Esophagus mucosa (tissue), 1 donor: ENCODE measurements at places on chromosomes 7 and 10. TPM values are rescaled to one million over a fixed set of nuclear protein-coding genes. Genes with fewer than 3 reads are reported as not detected.
A peak's percentile ranks its signal among the peaks of the same experiment; 100 is the strongest.

DNA sequence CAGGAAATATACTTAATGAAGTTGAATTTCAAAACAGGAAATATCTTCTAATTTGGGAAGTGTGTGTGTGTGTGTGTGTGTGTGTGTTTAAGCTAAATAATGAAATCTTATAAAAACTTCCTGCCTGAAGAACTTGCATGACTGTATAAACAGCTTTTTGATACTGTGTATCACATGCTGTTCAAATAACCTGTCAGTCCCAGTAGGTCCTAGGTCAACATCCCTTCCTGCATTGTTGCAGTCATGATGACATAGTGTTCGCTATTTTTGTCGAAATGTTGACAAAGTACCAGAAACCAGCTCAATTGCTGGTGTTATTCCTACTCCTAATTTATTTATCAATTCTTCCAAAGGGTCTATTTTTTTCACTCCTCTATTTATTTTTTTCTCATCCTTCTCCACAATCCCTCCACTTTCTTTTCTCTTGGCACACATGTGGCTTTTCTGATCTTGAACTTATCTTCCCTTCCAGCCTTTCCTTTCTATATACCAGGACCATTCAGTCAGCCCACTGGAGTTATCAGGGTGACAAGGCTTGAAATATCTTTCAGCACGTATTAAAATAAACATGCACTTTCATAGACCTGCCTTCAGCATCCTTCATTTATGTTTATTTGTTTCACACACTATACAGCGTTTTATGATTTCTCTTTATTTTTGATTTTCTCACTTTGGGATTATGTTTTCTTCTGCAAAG is 115.8 kb downstream of the PLXDC2 start:
- peak; percentile 75 for ATAC-seq

ADARB2 gene
- total RNA-seq: 0.20 TPM

DNA sequence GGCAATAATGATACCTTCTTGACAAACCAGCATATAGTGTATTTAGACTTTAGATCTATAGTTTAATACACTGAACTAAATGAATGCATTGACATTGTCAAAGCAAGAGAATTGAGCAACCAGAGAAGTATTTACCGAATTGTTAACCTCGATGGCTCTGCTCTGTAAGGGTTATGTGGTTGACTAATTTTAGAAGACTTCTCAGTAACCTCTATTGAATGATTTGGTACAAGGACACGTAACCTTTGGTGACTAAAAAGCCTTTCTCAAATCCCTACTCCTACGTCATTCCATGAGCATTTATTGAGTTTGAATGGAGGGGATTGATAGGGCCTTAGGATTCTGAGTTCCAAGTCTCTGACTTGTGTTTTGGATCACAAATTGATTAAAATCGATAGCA is 67.6 kb downstream of the MDFIC start:
- no peak for ATAC-seq

GRCh38 chr7:94410413-94411187 is 15.9 kb downstream of the COL1A2 start:
- ATAC-seq: no peak

DNA sequence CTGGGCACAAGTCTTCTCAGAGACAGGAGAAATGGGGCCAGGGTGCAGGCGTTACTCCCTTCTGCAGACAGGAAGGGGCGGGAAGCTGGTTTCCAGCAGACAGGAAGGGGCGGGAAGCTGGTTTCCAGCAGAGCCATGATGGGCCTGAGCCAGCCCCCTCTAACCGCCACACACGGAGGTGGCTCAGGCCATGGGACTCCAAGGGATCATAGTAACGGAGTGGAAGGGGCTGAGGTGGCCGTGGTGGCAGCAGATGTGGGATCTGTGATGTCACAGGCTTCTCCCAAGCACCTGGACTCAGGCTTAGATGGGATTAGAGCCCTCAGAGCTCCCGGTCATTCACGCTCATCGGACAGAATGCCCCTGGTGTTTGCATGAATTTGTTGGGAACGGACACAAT is 177.8 kb downstream of the USP6NL start:
- ATAC-seq: no peak

DNA sequence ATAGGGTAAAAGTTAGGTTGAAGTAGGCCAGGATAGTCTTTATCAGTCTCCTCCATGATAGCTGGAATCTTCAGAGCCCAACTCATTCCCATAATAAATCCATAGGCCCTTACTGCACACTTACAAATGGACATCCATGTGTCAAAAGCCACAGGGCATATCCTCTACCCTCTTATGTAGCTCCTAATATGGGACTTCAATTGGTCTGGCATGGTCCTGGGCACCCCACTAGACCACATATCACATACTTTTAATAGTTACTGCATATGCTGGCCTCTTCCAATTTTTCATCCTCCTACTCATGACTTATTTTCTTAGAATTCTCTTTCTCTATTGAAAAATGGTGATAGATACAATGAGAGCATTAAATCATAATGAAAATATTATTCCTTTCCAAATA is 169.3 kb downstream of the MAGI2 start:
- ATAC-seq: no peak

ANLN gene
- 43.2 TPM for total RNA-seq

- no peak for ATAC-seq
These were observed 110.6 kb downstream of the RAB11FIP2 start for GRCh38 chr10:117936141-117936540.

GRCh38 chr7:3064067-3064466 is 20.4 kb upstream of the CARD11 start:
- no peak for ATAC-seq

TPST1 gene
- total RNA-seq: 7.5 TPM

DNA sequence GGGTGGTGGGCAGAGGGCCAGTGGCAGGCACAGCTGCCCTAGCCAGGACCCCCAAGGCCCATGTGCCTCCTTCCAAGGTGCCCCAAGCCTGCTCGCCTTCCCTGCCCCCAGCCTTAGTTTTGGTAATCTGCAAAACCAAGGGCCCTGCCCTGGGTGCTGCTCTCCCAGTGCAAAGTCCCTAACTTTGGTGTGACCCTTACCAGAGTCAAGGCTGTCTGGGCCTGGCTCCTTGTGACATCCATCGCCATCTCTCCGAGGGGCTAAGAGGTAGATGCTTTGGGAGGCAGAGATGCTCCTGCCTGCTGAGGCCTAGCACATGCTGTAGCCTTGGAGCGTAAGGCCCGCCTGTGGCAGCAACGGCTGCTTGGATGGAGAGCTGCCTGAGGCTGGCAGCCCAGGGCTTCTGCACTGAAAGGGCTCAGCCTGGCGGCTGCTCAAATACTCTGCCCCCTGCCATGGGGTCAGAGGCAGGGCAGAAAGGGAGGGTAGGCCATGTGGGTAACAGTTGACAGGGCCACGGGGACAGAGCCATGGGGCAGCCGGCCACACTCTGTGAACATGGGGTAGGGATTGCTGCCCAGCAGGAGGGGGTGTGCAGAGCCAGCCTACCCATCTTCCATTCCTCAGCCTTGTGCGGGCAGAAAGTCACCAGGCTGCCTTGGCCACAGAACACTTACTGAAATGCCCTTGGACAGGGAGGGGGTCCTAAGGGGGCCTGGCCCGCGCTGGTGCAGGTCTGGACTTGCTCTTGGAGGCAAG is 17.9 kb upstream of the MYL7 start:
- ATAC-seq: no peak

DNA sequence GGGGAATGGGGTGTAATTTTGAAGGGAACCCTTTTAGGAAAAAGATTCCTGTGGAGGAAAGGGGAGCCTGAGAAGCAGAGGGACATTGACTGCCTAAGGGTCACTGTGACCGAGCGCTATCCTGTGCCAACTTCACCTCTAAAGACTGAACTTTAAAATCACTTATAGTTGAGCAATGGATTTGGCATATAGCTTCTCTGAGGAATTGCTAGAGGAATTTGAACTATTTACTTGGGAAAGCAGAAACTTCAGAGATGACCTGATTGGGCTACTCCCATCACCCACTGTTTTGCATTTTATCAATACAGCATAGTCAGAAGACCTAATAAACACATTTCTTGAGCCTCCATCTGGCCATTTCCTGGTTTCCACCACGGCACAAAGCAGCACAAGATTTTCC is 23.7 kb upstream of the WNT16 start:
- no peak for ATAC-seq

- ATAC-seq: peak; percentile 87
These were observed 84.3 kb upstream of the ADRB1 start for GRCh38 chr10:113959383-113959760.
